ENCODE measurements at places on chromosomes 16 and 17. TPM values are rescaled to one million over a fixed set of nuclear protein-coding genes. Genes with fewer than 3 reads are reported as not detected.

DNA sequence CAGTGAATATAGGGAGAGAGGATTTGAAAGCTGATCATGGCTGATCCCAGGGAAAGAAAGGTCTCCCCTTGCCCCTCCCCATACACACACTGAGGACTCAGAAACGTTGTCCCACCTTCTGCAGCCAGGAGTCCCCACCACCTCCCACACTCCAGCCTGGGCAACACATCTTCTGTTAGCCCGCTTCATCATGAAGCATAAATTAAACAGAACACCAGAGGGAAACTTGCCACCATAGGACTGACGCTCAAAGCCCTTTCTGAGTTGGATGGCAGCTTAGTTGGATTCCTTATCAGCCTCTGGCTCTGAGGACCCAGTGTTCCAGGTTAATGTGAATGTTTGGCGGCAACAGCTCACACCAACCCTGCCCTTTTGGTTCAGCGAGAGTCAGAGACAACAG, 33.9 kb downstream of the ARHGAP27 start:
- no peak for DNase-seq

GRCh38 chr17:69222707-69223258, 5.8 kb downstream of the ABCA10 start:
- no peak for DNase-seq

The STX1B gene
- total RNA-seq = 0.14 TPM

DNA sequence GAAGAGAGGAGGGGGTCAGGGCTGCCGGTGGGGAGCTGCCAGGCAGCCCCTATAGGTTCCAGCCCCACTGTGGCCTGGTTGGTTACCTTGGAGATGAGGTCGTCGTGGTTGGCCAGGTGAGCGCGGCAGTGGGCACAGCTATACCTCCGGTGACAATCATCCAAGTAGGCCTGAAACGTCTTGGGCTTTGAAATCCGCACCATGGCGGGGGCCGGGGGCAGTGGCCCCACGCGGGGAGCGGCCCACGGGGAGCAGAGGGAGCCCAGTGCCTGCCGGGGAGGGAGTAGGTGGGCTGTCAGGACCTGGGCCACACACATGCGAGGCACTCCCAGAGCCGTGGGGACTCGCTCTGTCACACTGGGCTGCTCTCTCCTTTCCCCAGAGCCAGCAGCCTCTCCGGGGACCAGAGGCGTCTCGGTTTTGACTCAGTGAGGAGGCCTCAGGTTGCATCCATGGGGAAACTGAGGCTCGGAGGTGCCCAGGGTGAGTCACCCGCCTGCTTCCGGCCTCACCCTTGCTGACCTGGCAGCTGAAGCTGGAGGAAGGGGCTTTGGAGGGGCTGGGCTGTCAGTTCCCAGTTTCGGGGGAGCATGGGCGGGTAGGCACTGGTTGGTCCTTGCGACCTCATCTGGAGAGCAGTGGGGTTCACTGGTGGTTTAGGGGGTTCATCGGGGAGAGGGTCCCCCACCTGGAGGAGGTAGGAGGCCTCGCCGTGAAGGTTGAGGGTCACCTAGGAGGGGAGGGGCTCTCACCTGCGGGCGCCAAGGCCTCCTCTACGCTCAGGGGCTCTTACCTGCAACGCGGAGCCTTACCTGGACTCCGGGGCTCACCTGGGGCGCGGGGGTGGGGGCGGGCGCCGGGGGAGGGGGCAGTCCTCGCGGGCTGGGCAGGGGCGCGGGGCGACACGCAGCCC, 591 bp downstream of the YPEL3 start:
- DNase-seq = peak; percentile 34

The SMYD4 gene
- 37.8 TPM for total RNA-seq

- no peak for DNase-seq
Observed at GRCh38 chr16:1471569-1472194, 3.1 kb downstream of the CLCN7 start.

The SCGB1C2 gene
- not detected for total RNA-seq

DNA sequence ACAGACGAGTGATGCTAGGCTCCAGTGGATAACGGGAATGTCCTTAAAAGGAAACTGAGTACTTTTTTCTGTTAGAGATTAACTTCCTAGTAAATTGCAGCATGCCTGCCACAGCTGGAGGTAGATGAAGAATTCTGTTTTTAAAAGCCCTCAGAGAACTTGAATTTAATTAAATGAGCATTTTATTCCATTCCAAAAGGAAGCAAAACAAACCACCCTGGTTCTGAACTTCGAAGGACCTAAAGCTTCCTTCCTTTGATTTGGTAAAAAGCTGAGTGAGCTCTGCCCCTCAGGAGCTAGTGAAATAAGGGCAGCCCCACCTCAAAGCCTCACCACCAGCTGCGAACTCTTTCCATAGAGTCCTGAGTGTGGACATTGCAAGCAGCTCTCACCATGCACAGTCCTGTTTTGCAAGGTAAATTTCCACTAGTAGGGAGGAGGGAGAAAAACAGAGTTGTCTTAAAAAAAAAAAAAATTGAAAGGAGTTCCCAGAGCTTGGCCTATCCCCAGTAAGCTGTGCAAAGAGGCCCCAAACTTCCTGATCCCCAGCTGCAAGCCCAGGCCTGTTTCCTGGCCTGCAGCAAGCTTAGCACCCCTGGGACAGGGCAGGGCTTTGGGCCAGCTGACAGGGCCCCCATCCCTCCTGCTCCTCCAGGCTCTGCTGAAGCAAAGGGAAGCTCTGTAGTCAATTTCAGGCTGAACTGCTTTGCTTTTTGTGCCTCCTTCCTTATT, 11.2 kb downstream of the CHD9NB start:
- no peak for DNase-seq

- no peak for DNase-seq
Observed at GRCh38 chr16:19939553-19939952, 54.9 kb upstream of the GPRC5B start.

The CENPN gene
- 6.6 TPM for total RNA-seq

GRCh38 chr17:37824534-37825485, 80.0 kb upstream of the HNF1B start:
- DNase-seq = no peak

The KRTAP2-2 gene
- not detected for total RNA-seq

The C16orf92 gene
- not detected for total RNA-seq

GRCh38 chr17:21296097-21297025, 11.8 kb downstream of the MAP2K3 start:
- peak; percentile 60 for DNase-seq

DNA sequence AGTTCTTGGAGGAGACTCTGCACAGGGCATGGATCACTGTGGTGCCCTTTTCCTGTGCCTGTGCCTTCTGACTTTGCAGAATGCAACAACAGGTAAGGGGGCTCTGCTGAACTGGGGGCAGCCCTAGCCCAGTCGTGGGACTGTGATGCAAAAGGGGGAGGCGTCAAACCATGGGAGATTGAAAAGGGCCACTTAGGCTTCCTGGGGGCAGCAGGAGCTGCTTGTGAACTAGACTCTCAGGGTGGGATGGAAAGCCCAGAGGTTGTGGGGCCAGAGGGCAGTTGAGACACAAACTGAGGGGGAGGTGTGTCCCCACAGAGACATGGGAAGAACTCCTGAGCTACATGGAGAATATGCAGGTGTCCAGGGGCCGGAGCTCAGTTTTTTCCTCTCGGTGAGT, 19.6 kb downstream of the ADGRG5 start:
- no peak for DNase-seq

DNA sequence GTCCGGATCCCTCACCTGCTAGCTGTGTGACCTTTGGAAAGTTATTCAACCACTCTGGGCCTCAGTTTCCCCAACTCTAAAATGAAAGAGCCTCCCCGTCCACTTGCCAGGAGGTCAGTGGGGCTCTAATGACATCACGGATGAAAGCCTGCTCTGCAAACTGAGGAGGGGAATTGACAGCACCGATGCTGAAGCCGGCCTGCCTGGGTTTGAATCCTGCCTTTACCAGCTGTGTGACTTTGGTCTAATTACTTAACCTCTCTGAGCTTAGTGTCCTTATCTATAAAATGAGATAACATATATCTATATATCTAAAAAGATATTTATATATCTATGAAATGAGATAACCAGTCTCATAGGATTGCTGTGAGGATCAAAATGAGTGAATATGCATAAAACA, 1.9 kb downstream of the STX1B start:
- DNase-seq = no peak

DNA sequence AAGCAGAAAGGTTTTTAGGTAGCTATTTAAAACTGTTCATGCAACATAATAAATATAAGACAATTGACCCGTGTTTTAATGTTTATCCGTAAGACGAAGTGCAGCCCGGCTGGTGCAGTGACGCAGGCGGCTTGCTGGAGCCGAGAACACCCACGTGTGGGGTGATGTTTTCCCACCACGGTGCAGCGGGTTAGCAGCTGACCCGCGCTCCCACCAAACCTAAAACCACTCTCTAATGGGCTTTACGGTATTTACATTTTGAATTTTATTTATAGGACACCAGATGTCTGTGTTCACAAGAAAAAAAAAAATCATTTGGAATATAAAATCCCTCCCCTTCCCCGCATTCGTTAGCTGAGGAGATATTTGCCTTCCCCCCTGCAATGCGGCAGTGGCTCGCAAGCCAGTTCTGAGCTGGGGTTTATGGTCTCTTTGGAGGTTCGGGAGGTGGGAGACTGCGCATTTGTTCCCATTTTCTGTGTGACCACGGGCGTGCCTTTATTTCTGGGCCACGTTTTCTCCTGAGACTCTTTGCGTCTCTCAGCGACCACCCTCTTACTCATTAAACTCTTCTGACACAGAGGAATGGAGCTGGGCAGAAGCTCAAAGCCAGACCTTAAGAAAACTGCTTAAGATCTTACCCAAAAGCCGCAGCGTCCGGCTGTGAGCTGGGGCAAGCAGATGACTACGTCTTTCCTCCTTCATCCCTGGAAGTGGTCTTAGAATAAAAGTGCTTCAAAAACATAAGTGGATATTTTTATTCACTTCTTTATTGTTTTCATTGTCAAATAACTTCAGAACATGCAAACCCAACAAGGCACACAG, 301.1 kb downstream of the IRF8 start:
- DNase-seq = no peak

The TBC1D3E gene
- 11.5 TPM for total RNA-seq

The PLCD3 gene
- 2.5 TPM for total RNA-seq

The FBXW10B gene
- total RNA-seq = not detected

The RHBDL1 gene
- 4.2 TPM for total RNA-seq

The BEAN1 gene
- not detected for total RNA-seq

The ITGAX gene
- total RNA-seq = 249 TPM

The CEMP1 gene
- 0.56 TPM for total RNA-seq

DNA sequence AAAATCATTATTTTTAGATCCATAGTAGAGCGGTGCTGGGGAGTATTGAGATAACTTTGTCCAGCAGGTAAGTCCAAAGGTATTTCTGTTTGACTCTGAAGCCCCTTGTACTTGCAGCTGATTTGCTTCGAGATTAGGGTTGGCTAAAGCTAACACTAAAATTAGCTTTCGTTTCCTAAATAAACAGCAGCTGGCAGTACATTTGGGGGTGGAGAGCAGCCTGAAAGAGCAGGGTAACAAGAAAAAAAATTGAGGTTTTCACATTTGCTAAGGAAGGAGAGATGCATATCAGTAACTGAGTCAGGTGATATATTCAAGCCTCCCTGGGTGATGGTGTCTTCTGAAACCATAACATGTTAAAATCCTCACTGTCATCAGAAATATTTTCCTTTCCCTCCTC, 37.4 kb upstream of the TMC5 start:
- DNase-seq = peak; percentile 3

The MMP28 gene
- total RNA-seq = not detected

Data from natural killer cell (primary cell).